MM.1S (cell line): ENCODE measurements at places on chromosomes 5 and 9.
A peak's percentile ranks its signal among the peaks of the same experiment; 100 is the strongest.

DNA sequence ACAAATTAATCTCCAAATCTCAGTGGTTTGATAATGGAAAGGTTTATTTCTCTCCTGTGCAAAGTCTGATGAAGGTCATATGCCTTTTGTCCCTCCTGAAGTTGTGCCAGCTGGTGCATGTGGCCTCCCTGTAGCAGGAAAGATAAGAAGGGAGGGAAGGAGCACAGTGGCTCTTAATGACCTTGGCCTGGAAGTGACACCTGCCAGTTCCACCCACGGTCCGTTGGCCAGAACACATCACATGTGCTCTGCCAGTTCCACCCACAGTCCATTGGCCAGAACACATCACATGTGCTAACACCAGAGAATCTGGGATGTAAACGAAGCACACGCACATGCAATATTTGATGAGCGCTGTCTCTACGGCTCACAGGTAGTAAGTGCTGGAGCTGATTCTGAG is 130.9 kb downstream of the DOCK2 start:
- no peak for DNase-seq

DNA sequence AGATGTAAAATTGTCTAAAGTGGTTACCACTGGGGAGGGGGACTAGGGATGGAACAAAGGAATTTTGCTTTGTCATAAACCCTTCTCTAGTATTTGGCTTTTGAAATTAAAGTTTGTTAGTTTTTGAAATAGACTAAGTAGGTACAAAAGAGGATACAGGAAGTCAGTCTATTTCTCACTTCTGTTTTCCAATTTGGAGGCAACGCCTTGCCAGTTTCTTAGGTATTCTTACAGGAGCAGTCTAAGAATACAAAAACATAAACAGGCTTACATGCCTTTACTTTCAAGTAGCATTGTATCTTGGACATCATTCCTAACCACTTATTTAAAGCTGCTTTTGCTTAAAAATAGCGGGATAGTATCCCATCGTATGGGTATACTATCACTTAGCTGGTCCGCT is 34.4 kb downstream of the ALG2 start:
- peak; percentile 26 for DNase-seq

GRCh38 chr5:158080112-158080511 is 221.2 kb upstream of the CLINT1 start:
- DNase-seq = no peak

DNA sequence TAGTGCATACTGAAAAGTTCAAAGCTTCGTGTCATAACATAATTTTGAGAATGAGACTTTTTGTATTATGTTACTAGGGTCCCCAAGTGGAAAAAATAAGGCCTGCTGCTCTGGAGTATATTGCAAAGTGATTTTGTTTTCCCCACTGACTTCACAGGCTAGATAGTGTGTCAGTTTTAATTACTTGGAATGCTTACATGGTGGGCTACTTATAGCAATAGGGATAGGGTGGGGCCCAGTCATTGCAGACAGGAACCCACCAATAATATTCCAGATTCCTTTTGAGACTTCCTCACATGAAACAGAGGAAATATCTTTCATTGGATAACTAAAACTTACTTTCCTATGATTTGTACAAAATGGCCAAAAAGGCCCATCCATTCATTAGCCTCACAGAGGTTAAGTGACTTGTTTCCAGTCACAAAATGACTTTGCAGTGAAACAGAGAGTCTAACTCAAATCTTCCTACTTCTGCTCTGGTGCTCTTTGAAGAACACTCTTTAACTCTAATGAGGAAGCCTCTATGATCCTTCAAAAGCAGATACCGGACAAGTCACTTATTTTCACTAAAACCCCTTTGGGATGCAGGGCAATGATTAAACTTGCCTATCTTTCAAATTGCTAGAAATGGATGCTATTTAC is 16.2 kb upstream of the MEF2C start:
- DNase-seq = no peak

DNA sequence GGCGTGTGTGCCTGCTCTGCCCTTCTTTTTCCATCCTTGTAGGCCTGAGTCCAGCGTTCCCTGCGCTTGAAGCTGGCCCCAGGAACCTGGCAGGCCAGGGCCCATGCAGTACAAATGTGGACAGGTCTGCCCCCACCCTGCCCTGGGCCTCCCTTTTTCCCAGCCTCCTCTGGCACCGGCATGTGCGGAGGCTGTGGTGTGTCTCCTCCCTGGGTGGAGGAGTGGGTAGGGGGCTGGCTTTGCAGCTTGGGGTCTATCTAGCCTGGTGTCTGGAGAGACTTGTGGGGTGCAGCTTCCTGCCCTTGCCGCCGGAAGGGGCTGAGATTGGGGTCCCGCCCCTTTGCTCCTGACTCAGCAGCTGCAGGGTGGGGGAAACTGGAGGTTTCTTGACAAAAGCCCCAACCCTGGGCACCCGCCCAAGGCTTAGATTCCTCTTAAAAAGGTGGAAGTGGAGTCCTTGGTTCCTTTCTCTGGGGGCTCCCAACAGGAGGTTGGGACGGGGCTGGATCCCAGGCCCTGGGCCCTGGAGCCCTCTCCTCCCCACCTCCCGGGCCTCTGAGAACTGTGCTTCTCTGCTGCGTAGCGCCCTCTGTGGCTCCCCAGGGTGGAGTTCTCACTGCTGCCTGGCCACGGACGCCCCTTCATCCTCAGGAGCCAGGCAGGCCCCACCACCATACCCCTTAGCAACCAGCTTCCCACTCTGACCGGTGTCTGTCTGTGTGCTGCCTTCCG is 18.0 kb downstream of the RXRA start:
- DNase-seq = no peak

DNA sequence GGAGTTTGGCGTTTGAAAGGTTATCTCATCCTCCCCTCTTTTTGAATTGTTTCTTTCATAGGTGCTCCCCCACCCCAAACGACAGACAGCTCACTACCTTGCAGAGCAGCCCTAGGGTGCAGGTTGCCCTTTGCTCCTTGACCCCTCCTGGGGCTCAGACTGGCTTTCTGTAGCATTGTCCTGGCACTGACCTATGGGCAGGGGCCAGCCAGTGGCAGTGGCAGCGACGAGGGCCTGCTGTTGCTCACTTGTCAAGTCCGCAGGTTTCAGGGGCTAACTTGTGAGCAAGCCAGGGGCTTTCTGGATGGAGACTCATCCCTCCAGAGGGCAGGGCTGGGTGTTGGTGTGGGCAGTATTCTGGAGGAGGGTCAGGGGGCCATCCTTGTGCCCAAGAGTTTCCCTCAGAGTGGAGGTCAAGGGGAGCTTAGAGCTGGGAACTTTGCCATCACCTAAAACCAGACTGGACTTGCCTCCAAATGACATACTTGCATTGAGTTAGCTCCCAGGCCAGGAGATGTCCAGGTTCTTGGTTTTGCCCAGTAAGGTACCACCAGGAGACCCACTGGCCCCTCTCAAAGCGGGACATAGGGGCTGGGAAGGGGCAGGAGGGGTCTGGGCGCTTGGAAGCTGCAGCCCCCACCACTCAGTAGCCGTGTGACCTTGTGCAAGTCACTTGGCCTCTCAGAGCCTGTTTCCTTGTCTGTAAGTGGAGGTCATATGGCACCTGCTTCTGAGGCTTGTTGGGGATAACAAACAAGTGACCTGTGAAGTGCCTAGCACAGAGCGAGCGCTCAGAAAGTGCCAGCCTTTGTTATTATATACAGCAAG is 53.5 kb upstream of the CDKN2AIPNL start:
- DNase-seq = no peak

DNA sequence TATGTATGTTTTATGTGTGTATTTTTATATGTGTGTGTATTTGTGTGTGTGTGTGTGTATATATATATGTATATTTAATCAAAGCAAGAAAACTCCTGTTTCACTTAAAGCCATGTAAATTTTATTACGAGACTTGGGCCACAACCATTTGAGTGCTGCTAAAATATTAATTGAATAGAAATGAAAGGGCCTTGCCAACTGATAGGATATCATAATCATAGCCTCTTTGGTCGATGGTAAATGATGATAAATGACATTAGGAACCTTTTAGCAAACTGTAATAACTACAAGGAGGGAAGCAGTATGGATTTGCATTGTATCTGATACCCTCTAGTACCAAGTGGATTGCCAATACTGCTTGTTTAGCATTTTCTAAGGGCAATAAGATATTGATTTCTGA is 7.9 kb downstream of the TLE4 start:
- no peak for DNase-seq

DNA sequence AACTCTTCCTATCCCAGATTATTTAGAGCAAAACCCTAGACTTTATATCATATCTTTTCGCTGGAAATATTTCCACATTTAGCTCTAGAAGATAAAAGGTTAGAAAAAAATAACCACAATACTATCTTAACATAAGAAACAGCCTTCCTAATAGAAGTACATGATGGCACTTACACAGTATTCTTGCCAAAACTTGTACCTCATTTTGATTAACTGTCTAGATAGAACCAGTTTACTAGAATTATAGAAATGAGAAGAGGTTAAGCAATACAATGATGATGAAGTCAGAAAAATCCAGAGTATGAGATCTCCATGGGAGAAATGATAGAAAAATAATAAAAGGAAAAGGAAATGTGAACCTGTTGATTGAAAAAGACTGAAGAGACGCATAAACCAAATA is 63.1 kb downstream of the SLC12A2 start:
- no peak for DNase-seq

- DNase-seq = no peak
These were observed 166.2 kb downstream of the PAX5 start for GRCh38 chr9:36867672-36868471.

DNA sequence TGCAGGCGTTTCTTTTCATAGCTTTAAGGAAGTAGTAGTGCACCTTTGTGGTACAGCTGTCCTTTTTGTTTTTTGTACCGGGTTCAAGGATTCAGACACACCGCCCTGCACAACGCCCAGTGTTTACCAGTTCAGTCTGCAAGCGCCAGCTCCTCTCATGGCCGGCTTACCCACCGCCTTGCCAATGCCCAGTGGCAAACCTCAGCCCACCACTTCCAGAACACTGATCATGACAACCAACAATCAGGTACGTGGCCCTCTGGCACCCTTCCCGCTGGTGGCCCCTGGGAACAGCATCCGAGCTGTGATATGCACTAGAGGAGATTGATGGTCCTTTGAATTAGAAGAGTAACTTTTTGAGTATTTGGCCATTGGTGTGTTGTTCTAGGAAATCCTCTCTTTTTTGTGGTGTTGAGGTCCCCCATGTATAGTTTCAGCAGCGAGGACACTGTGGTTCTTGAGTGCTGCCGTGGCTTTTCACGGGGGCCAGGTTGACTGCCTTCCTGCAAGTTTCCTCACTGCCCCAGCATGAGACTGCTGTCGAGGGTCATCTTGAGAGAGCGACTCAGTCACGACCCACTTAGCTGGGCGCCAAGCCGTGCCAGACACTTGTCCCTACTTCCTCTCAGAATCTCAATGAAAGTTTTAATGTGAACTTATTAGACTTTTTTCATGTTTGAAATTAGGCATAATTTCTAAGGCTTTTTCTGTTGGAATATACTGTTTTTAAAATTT is 37.9 kb downstream of the TENT4A start:
- DNase-seq = no peak

DNA sequence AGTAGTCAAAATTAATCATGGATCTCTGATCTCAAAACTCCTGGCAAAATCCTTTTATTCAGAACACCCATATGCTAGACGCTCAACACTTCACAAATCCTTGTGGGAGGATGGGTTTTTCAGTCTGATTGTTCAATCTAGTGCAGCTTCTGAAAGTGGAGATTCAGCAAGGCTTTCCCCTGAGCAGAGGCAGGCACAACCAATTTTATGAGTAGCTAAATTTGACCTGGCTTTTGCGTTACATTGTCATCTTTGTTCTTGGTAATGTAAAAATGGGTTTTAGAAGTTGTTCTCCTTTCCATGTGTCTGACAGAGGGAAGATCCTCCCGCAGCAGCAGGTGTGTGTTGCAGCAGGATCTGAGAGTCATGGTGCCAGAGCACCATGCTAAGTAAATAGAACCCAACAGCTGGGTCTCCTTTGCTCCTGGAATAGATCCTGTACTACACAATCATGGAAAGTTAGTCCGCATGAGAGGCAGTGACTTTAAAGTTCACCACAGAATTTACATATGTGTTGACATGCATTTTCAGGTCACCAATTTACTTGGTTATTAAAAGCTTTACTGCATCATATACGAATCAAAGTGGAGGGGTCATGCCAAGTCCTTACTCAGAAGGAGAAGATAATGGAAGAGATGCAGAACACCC is 70.1 kb upstream of the MEF2C start:
- peak; percentile 24 for DNase-seq

GRCh38 chr9:90999425-91000397 is 198.1 kb downstream of the SYK start:
- DNase-seq = no peak

GRCh38 chr5:115440782-115441451 is 103.7 kb downstream of the FEM1C start:
- no peak for DNase-seq

GRCh38 chr9:112866662-112867274 is 23.9 kb downstream of the SLC46A2 start:
- DNase-seq = no peak
